ENCODE measurements at places on chromosomes 2 and 18.

GRCh38 chr18:58136879-58137278 is 92.9 kb downstream of the NEDD4L start:
- no peak for DNase-seq

DNA sequence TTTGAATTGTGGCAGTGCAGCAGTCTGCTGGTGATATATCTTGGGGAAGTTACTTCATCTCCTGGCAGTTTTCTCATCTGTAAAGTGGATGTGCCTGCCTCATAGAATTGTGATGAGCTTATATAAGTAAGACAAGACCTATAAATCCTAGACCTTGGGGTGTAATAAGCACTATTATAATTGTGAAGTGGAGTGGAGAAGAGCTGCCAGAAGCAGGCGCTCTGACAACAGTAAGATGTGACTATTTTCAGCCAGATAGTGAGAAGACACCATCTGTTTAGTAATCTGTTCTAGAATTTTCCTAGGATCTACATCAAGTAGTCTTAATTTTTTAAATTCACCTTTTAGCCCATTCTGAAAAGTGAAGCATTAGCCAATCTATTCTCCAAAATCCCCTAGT is 85.6 kb upstream of the TSPYL6 start:
- DNase-seq = no peak

DNA sequence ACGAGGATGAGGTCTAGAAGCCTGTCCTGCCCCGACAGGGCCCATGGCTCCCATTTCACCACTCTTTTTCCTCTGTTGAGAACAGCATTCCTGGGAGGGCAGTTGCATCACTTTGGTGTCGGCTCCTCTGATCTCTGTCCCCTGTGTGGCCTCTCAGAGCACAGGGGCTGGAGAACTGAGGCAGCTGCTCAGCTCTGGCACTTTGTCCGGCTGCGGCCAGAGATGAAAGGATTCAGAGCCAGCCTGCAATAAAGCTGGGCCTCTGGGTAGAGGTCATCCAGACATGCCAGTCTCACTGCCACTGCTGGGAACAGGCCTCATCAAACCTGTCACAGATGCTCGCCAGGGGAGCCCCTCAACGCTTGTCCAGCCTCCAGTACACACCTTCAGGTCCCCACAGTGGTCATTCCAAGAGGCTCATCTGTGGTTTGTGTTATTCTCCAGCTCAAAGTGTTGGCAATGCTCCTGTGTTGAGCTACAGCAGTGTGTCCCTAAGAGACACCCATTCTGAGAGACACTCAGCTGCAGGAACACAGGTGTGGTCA is 13.1 kb upstream of the ROCK2 start:
- no peak for DNase-seq

- no peak for DNase-seq
Measured at GRCh38 chr2:29796446-29796845, 124.9 kb downstream of the ALK start.

GRCh38 chr2:64750001-64750816 is 96.5 kb upstream of the SERTAD2 start:
- DNase-seq = no peak

DNA sequence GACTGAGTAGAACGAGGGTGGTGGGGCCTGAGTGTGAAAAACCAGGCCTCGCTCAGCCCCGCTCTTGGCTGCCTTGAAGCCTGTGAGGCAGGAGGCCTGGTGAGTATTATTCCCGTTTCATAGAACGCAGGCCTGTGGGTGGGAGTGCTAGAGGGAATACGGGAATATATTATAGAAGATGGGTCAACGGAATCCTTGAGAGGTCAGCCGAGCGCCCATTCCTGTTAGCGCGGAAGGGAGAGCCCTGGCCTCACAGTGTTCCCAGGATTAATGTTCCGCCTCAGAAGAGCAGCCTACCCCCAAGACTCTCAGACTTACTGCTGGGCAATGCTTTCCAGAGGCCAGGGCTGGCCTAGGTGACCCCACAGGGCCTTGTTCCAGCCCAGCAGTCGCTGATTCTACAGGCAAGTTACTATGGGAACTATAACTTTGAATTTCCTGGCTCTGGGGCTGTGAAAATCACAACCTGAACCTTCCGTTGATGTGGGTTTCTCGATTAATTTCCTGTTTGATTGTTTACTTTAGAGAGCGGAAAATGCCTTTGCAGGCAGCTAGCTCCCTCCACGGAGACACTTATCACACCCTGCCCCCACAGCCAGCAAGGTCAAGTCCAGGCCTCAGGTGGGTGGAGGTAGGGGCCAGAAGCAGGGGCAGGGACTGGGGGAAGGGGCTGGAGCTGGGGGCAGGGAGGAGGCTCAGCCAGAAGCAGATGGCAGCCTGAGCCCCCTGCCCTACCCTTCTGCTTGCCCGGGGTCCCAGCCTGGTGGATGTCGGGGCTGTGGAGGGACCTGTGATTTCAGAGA is 108.3 kb downstream of the SMAD7 start:
- DNase-seq = no peak

DNA sequence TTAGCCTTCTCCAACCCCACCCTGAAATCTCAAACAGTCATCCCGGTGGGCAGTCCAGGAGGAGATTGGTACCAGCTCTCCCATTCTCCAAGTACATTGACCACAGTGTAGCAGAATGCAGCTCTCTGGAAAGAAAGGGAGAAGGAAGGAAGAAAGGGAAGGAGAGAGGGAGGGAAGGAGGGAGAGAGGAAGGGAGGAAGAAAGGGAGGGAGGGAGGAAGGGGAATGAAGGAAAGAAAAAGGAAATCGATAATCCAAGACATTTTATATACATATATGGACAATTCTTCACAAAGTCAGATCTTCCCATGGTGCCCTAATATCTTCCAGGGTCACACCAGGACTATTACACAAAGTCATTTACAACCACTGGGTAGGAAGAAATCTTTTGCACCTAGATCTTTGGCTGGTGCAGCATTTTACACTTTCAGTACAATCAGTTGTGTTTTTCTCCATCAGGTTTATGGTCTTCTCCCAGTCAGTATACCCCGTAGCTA is 58.8 kb downstream of the ARHGEF33 start:
- DNase-seq = no peak

GRCh38 chr18:6747646-6748045 is 18.1 kb downstream of the ARHGAP28 start:
- peak; percentile 96 for DNase-seq

GRCh38 chr2:209525834-209526281 is 102.0 kb downstream of the MAP2 start:
- peak; percentile 76 for DNase-seq

- DNase-seq = no peak
Measured at GRCh38 chr2:179995741-179996515, 11.2 kb downstream of the CWC22 start.

DNA sequence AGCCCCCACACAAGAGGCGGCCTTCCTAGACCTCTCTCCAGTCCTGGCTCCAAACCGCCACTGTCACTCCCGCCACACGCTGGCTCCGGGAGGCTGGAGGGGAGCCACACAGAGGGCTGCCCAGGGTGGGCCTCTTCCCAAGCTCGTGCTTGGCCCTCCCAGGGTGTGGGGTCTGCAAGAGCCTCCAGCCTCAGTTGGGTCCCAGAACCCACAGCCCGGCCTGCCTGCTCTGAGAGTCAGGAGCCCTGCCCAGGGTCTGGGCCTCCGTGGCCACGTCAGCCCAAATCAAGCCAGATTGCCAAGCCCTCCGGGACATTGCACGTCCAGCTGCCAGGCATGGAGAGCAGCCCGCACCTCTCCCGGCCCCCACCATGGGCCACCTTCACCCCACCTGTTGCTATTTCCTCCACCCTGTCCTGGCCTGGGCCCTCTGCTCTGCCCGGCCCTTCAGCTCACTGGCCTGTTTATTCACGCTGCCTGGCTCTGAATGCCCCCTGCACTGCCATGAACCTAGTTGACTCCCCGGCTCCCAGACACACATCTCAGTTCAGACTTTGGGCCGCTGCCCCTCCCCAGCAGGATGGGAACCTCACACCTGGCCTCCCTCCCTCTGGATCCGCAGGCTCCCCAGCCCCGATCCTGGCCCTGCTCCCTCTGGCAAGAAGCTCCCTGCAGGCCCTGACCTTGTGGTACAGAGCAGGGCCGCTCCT is 61.0 kb downstream of the BIN1 start:
- no peak for DNase-seq

DNA sequence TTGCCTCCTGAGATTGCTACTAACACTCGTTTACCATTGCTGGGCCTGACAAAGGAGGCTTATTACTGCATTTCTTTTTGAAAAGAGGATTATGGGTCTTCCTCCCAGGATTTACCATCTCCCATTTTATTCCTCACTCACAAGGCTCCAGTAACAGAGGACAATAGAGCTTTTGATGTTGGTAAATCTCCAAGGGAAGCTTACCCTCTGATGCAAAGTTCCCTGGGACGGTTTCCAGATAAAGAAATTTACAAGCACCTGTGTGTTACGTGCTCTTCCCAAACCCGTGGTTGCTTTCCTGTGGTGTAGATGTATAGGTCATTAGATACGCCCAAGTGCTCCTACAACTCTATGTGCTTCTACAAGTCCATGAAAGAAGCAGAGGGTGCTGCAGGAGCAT is 17.1 kb downstream of the VSNL1 start:
- DNase-seq = no peak

DNA sequence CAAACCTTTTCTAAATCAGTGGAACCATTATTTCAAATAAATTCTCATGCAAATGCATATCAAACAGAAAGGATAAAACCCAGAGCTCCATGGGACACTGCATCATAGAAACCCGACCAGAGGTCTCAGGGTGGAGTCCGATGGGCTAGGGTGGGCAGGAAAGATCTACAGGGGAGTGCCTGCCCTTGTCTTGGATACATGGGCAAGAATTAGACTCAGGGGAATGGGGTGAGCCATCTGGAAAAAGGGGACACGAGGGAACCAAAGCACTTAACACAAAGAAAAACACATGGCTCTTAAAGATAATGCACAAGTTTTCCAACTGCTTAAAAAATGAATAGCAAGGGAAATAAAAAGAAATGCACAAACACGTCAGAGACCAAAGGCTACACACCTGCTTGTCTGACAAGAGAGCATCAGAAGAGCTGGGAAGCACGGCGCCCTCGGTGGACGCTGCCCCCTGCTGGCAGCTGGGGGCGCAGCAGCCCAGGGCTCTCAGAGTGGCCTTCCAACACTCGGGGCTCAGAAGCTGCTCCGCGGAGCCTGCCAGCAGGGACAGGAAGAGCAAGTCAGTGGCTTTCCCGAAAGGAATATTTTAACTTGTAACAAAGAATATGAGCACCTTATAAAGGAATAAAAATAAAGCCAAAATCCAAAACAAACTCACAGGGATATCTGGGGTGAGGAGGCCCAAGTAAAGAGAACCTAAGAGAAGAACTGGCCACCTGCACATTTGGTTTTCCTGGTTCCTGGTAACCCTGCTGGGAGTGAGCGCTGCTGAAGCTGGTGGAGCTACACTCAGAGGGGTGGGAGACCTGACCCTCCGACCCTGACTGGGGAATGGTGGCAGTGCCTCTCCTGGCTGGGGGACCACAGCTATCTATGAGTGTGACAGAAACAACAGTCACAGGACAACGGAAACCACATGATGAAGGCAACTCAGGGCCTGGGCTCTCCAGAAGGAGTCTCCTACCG is 54.5 kb downstream of the SIGLEC15 start:
- DNase-seq = peak; percentile 11

GRCh38 chr2:151973901-151974199 is 125.0 kb downstream of the CACNB4 start:
- no peak for DNase-seq

DNA sequence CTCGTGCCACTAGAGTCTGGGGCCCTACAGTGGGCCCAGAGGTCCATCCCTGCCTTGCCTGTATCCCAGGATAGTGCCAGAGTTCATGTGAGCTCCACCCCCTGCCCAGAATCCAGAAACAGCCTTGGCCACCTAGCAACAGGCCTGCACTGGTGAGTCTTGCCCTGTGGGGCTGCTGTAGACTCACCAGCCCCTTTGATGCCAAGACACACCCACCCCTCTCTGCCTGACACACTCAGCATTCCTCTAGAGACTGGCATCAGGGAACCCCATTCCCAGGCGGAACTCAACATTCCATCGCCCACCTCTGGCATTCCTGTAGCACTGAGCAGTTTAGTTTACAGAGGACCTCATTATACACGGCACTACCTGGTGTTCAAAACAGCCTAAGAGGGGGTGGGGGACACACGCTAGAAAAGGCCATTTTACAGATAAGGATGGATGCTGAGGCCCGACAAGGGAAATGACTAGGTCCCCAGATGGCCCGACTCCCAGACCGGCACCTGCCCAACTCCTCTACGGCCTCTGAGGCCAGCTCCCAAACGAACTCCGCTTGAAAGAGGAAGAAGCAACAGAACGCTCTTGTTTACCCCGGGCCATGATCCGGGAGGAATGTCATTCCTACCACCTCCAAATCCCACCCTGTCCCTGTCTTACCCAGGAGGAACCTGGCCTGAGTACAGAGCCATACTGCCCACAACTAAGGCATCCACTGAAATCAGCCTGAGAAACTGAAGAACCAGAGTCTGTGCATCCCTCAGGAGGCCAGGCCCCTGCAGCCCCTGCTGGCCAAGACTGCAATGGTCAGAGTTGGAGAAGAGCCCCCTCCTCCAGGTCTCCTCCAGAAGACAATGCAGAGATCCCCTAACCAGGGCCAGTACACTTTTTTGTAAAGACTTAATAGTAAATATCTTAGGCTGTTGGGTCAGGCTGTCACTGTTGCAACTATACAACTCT is 180.2 kb downstream of the TNS1 start:
- no peak for DNase-seq

GRCh38 chr2:236578411-236578846 is 8.8 kb downstream of the ACKR3 start:
- DNase-seq = no peak

DNA sequence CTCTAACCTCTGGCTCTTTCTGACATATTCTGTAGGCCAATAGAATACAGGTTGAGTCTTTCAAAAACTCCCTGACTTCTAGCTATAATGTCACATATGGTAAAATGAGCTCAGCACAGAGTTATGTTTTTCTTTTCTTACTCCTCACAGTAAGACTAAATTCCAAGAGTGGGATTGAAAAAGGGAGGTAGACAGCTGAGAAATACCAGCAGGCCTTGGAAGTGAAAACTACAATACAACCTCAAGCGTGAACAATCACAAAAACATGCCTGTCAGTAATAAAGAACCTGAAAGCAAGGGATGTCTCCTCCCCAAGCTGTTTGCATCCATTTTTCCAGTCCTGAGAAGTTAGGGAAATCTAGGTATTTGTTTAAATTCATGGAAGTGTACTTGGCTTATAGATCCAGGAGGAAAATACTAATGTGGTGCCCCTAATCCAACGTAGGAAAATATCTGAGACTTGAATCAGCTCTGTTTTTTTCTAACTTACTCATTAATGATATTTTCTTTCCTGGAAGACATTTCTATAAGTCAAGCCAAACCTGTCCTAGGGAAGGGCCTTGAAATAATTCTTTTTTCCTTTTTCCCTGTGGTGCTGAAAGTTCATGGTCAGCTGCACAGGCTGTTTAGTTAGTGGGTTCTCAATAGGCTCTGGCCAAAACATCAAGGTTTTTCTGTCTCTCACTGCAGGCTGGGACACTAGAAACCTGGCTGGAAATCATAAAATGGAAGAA is 167.9 kb upstream of the SPATS2L start:
- DNase-seq = peak; percentile 32

DNA sequence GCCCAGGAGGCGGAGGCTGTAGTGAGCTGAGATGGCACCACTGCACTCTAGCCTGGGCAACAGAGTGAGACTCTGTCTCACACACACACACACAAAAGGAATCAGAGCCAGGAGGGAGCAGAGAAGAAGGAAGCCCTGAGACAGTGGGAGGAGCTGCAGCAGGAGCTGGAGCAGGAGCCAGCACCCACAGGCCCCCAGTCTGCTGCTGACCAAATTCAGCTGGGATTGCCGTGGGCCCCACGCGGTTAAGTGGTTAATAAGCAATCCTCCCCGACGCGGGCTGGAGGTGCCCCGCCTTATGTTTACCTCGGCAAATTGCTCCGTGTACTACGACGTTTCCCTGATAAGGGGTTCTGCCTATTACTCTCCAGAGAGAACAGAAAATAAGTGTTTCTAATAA is 265.3 kb downstream of the TWIST2 start:
- no peak for DNase-seq

- no peak for DNase-seq
Measured at GRCh38 chr2:157421331-157421944, 22.5 kb downstream of the CYTIP start.

Measured in fibroblast of skin of left biceps (primary cell).